ENCODE measurements at places on chromosomes 1 and 21.

DNA sequence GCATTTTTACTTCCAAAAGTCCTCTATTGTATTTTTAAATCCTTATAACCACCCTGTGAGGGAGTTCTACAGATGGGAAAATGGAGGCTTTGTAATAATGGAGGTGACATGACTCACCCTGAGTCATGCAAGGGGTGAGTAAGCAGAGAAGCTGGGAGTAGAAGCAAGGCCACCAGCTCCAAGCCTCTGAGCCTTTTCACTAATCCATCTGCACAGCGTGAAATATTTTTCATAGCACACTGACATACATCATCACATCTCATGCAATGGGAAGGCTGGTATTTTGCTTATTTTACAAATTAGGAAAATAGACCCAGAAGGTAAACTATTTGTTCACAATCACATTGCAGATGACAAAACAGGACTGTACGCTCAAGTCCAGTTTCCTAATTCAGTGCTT is 96.9 kb downstream of the KCNH1 start:
- no peak for DNase-seq

- DNase-seq = no peak
These were observed 24.3 kb upstream of the ENO1 start for GRCh38 chr1:8902765-8903164.

- no peak for DNase-seq
These were observed 14.8 kb downstream of the EDN2 start for GRCh38 chr1:41469706-41470105.

DNA sequence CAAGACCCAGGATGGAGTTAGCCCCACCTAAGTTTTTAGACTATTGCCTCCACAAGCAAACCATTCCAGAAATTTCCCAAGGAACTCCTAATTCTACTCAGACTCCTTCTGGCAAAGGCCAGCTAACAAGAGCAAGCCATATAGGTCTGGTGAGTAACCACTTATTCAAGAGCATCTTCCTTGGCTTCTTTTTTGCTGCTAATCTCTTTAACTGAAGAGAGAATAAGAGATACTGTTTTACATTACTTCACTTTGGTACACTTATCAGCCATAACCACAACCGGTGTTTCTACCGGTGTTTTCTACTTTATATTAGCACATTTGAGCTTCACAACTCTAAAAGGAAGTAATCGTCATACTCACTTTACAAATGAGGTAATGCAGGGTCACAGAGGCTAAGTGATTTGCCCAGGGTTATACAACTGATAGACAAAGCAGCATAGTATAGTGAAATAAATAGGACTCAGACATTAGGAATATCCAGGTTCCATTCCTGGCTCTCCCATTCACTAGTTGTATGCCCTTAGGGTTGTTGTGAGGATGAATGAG is 1.7 kb upstream of the EPS15 start:
- DNase-seq = no peak
